Urothelium cell line (cell line): ENCODE measurements at places on chromosomes 5 and 9.

DNA sequence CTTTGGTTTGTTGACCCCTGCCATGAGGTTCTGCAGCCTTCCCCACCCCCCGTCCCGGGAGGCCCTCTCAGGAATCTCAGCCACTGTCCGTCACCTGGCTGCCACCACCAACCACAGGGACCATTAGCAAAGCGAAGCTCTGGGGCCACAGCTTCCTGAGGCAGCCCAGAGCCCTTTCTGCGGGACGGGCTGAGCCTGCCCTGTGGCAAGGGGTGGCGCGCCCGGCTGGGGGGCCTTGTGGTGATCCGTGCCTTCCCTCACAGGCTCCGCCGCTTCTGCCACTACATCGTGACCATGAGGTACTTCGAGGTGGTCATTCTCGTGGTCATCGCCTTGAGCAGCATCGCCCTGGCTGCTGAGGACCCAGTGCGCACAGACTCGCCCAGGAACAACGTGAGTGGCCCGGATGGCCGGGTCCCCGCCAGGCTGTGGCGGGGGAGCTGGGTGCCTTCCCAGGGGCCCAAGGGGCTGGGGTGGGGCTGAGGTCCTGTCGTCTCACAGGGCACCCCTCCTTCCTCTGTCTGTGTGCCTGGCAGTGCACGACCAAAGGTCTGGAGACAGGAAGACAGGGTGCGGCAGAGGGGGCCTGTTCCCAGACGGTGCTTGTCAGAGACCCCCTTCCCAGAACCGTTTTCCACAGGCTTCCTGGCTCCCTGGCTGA, 169.2 kb downstream of the CACNA1B start:
- DNase-seq = no peak

DNA sequence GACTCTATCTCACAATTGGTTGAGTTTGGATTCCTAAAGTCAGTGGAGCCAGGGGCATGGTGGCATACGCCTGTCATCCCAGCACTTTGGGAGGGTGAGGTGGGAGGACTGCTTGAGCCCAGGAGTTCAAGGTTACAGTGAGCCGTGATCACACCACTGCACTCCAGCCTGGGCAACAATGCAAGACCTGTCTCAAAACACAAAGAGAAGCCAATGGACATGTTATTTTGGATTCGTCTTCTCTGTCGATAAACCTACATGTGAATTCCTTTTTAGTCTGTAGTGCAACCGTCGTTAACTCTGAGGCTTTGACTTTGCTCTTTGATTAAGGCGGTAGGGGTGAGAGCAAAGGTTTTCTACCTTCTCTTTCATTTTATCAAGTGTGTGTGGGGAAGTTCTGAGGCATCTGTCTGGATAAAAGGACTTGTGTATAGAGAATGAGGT, 142.7 kb downstream of the KDM4C start:
- no peak for DNase-seq

DNA sequence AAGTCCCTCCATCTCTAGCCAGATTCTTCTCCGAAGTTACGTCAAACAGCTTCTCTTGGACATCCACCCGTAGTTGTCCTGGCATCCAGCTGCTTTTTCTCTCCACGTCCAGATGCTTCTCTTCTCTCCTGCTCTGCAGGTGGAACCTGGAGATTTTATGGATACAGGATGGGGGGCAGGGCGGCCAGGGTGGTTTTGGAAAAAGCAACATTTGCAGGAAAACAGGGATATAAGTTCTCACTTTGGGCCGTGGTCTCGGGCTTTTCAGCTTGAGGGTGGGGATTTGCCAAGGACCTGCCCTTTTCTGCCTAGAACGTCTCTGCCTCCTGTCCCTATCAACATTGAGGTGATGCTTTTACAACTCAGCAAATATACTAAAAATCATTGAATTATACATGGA, 1941.6 kb upstream of the C9orf72 start:
- DNase-seq = no peak

- DNase-seq = peak; percentile 79
Observed at GRCh38 chr5:125484742-125485641, 738.6 kb upstream of the ZNF608 start.

DNA sequence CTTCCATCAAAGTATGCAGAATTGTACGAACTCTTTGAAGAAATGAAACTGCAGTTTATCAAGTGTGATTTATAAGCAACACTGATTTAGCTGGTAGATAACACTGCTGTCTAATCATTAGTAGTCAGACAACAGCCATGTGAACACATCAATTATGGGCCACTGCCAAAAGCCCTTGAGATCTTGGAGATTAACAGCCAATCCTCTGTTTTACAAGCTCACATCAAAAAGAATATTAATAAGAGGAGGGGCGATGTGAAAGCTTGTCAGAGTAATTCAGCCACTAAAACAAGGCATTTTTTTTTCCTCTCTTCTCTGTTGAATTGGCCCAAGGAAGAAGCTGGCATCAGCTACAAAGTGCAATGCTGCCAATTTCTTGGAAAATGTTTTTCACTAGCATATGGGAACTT, 28.1 kb downstream of the ZNF608 start:
- no peak for DNase-seq

- DNase-seq = peak; percentile 57
Observed at GRCh38 chr9:36597412-36598178, 24.9 kb downstream of the MELK start.

DNA sequence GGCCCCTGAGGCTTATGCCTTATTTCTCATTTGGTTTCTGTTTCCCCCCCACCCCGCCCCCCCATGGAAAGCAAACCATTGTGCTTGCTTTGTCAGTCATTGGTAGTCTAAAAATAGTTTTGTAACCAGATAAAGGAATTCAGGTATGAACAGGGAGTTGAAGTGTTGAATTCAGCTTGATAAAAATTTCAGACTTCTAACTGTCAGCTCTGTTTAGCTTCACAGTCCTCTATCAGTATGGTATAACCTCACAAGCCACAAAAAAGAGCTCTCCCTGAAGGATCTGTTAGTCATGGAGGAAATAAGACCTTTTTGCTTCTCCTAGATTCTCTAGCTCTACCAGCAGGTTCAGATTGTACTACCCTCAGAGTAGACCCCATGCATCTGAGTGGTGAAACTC, 378.1 kb downstream of the TMEM38B start:
- no peak for DNase-seq

DNA sequence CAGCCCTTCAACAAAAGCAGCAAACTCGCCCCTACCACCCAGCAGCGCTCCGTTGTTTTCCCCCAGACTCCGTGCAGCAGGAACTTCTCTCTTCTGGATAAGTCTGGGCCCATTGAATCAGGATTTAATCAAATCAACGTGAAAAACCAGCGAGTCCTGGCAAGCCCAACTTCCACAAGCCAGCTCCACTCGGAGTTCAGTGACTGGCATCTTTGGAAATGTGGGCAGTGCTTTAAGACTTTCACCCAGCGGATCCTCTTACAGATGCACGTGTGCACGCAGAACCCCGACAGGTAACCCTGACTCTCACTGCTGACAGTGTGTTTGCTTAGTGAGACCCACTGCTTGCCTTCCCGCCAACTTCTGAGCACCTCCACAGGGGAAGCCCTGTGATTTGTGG, 81.8 kb downstream of the PRDM6 start:
- DNase-seq = no peak

- no peak for DNase-seq
Observed at GRCh38 chr9:91516777-91517176, 93.1 kb upstream of the NFIL3 start.

DNA sequence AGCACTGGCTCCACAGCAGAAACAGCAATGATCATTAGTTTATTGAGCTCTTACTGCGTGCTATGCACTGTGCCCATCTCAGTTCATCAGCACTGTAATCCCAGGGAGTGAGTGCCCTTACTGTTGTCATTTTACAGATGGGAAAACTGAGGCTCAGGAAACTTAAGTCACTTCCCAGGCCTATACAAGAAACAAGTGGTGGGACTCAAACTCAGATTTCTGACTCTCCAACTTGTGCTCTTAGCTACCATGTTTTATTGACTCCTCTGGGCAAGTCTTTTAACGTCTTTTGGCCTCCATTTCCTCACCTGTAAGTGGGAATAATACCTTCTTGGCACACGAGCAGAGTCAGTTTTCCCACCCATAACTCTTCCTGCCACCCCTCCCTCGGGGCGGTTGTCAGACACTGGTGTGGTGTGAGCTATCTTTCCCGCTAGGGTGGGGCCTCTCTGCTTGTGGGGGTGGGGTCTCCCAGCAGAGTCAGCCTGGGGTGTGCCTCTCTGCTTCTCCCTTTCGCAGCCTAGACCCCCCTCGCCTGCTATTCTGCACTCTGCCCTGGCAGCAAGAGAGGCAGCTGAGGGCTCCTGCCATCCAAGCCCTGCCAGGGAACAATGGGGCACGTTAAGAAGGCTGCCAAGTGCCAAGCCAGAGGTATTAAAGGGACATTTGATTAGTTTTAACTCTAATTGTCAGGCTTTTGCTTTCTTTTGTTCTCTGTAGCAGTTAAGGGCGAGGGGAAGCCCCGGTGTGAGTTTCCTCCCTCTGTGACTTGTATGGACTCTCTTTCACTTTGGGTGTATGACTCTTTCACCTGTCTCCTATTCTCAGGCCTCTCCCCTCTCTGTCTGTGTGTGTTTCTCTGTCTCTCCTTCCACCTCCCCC, 12.1 kb downstream of the GALNT10 start:
- no peak for DNase-seq

- no peak for DNase-seq
Observed at GRCh38 chr9:134169724-134170401, 5.5 kb upstream of the RNU6ATAC start.

- DNase-seq = no peak
Observed at GRCh38 chr5:41253109-41253508, 39.8 kb upstream of the C6 start.

GRCh38 chr9:136650648-136651047, 12.1 kb upstream of the EGFL7 start:
- DNase-seq = no peak

GRCh38 chr5:172115541-172115982, 72.5 kb downstream of the STK10 start:
- DNase-seq = no peak

DNA sequence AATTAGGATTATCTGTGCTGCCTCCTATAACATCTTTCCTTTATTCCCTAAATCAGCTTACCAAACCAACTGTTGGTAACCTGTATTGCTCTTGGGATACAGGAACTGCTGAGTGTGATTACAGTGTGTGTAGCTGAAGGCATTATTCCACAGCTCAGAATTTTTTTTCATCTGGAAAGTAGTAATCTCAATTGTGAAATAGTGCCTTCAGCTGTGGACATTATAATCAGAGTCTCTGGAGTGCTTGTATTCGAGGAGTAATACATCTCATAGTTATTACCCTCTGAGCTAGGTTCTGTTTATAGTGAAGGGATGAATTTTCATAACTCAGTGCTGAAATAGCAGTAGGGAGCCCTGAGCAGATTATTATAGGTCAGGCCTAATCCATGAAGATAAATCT, 199.5 kb downstream of the MAST4 start:
- DNase-seq = no peak

DNA sequence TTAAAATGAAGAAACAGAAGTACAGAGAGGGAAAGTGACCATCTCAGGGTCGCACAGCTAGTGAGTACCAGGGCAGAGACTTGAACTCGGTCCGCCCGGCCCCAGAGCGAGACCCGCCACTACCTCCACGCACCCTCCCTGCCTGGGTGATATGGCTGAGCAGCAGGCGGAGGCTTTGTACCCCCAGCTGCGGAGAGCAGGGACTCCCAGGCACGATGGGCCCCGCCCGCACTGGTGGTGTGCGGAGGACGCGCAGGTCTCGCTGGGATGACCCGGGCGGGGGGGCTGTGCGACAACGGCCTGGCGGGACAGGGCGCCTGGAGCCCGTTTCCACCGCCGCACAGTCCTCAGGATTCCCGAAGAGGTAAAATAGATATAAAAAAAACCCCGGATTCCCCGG, 64.7 kb upstream of the LARP1 start:
- DNase-seq = no peak

GRCh38 chr5:95983509-95983908, 21.9 kb upstream of the ELL2 start:
- DNase-seq = no peak

DNA sequence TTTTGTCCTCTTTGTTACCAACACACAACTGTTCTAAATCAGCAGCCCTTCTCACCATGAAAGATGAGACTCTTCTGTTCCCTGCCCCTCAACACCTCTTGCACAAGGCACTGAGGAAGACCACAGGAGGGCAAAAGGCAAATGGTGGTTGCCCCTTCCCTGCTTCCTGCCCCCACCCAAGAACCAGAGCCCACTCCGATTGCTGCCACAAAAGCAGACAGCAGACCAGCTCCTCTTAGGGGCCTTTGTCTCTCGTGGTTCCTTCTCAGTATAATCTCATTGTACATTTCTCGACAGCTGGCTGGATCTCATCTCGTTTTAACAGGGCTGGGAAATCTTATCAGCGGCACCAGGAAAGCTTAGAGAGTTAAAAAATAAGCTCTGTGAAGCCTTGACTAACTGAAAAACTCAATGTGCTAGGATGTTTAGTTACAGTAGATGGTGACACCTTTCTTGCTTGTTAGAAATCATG, 1.1 kb downstream of the MVB12B start:
- no peak for DNase-seq

DNA sequence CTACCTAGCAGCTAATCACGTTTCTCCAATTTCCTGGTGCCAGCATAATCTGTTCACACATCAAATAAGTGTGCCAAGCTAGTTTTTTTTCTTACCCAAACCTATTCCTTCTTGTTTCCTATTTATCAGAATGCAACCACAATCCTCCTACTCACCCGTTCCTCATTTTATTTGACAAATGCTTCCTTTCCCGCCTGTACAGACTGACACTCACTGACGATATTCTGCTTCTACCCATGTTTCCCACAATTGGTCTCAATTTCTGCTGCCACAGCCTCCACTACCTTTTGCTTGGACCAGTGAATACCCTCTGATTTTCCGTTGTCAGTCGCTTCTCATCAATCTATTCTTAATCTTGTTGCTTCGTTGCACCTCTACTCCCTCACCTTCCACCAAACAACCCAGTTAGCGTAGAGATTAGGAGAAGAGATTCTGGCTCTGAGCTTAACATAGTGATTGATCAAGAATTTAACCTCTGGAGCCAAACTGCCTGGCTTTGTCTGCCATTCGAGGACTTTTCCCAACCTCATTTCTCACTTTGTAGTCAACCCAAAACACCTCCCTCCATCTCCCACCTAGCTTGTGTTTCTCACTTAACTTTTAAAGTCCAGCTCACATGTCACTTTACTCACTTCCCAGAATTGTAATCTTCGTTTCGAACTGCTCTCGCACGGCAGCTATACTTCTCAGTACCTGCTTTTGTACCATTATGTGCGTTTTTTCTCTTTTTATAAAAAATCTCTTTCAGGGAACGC, 729 bp upstream of the TMEM38B start:
- DNase-seq = no peak

GRCh38 chr5:81751836-81752643, 1.1 kb upstream of the SSBP2 start:
- no peak for DNase-seq

GRCh38 chr9:70352802-70353201, 61.7 kb downstream of the KLF9 start:
- DNase-seq = no peak

DNA sequence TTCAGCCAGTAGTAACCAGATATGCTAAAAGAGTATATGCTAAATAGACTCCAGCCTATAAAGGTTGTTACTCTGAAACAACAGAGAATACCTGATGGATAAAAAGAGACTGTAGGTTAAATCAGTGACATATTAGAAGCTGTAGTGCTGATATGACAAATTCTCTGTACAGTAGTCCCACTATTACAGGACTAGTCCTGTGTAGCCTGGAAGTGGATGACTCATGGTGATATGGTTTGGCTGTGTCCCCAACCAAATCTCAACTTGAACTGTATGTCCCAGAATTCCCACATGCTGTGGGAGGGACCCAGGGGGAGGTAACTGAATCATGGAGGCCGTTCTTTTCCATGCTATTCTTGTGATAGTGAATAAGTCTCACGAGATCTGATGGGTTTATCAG, 276.2 kb upstream of the POU5F2 start:
- DNase-seq = no peak

GRCh38 chr9:20726144-20726543, 42.1 kb downstream of the FOCAD start:
- no peak for DNase-seq

GRCh38 chr5:23064710-23065109, 211.6 kb upstream of the CDH12 start:
- no peak for DNase-seq
